ENCODE measurements at places on chromosomes 7 and 10. TPM values are rescaled to one million over a fixed set of nuclear protein-coding genes. Genes with fewer than 3 reads are reported as not detected.

SPDYE2B gene
- not detected for total RNA-seq

FAM25A gene
- total RNA-seq = 40.0 TPM

LIPA gene
- total RNA-seq = 27.7 TPM

TECTB gene
- not detected for total RNA-seq
